ENCODE measurements at places on chromosomes 5 and 9.

GRCh38 chr9:134625361-134626068 is 16.1 kb upstream of the COL5A1 start:
- DNase-seq: peak; percentile 71

GRCh38 chr5:152016421-152016820 is 91.8 kb upstream of the GLRA1 start:
- no peak for DNase-seq

GRCh38 chr9:107033966-107034365 is 171.0 kb downstream of the ZNF462 start:
- no peak for DNase-seq

DNA sequence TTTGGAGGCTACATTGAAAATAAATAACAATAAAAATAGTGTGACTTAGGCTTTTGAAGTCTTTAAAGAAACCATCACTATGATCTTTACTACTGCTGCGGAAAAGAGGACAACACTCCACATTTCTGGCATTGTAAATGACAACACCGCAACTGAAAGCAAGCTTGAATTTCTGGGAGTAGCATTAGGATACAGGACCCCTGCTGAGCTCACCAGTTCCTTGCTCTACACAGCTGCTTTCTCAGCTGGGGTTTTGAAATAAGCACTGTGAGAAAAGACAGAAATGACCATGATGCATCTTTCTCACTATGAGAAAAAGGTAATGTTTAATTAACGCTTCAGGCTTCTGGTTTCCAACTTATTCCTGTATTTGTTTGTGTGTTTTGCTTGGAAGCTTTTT is 168.0 kb downstream of the TAF11L14 start:
- DNase-seq: no peak

DNA sequence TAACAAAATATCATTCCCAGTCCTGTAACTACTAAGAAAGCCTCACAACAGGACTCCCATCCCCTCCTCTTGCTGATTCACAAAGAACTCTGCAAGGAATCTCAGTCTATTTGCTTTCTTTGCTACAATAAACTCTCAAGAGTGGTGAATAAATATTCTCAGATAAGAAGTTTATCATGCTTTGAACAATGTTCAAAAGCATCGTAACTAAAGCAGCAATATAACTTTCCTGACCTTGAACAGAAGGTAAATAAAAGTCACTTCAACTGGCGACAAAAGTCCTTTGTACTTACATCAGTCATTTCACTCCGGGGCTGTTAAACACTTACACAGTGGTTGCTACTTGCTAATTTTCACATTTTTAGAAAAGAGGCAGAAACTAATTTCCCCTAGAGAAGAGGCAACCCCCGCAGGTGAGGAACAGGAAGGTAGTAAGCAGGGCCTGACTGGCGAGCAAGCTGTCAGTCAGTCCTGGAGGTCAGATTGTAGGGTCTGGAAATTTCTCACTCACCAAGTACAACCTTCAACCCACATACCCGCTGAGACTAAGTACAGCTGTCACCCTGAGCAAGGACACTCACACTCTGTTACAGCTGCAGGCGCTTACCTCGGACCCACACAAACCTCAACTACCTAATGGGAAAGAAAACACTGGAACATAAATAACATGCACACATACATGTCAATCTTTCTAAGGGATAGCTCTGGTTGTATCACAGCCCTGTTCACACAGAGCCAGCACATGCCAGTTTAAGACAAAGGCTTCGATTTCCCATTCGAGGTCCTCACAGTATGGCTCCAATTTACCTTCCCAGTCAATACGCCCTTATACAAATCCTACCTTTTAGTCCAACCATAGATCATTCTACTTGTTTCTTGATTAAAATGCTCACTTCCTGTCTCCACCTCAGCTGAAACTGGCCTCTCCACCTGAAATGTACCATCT is 104.6 kb upstream of the RETREG1 start:
- no peak for DNase-seq

GRCh38 chr5:98795243-98795642 is 21.8 kb downstream of the RGMB start:
- no peak for DNase-seq

- DNase-seq: peak; percentile 22
Observed at GRCh38 chr5:145118127-145118526, 717.0 kb downstream of the PRELID2 start.

DNA sequence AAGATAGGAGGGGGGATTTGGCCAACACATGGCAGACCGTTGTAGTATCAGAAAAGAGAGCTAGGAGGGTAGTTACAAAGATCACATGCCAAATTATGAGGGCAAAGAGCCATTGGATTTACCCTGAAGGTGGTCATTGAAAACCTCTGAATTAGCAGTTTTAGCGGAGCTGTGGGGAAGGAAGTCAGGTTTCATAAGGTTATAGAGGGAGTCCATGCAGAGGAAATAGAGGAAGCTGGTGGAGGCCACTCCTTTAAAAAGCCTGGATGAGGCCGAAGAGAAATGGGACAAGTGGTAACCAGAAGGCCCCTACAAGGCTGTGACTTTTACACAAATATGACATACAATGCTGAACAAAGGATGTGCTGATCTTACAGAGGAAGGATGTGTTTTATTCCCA is 13.2 kb downstream of the DOCK8 start:
- DNase-seq: peak; percentile 74

DNA sequence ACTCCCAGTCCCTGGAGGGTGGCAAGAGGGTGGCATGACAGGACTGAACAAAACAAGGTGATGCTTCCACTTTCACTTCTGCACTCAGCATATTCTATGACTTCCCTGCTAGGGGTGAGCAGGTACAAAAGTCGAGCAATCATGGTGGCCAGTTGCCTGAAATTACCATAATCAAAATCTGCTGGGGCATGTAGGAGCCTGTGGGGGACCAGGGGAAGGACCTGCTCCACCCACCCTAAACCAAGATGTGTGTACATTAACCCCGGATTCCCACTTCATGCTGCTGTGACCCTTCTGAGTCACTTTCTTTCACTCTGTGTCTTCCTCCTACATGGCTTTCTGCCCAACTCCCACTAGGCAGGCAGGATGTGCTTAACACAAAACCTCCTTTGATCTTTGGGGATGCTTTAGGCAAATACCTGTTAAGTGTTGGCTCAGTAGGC is 73.3 kb upstream of the PHF24 start:
- DNase-seq: no peak

DNA sequence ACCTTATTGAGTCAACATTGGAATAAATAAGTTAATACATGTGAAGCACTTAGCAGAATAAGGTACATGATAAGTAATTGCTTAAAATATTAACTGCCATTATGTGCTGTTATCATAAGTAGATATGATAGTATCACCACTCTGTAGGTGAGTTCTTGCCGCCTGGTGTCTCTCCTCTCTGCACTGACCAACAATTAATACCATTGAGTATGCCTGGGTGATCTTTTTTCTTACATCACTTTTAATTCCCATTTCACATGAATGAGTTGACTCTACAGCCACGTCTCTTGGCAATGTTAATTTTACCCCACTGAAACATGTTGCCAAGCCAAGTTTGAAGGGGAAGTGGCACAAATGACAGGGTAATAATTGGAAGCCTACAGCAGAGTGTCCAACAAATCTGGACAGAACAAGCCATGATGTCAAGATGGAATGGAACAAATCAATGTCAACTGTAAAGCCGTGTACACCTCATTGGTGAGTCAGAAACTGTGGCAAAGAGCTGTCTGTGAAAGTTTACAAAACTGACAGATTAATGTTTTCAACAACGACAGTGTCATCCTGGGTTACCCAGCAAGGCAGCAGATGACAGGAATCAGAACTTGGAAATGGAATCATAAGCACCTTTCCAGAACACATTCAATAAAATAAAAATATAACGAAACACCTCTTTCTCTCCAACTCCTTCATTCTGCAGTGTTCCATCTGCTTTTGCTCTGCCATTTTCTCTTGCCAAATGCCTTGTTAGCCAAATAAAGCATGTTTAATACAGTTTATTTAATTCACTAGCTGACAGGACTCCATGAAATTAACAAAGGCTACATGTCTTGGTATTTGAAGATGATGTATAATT is 330.9 kb downstream of the CTNND2 start:
- DNase-seq: no peak

DNA sequence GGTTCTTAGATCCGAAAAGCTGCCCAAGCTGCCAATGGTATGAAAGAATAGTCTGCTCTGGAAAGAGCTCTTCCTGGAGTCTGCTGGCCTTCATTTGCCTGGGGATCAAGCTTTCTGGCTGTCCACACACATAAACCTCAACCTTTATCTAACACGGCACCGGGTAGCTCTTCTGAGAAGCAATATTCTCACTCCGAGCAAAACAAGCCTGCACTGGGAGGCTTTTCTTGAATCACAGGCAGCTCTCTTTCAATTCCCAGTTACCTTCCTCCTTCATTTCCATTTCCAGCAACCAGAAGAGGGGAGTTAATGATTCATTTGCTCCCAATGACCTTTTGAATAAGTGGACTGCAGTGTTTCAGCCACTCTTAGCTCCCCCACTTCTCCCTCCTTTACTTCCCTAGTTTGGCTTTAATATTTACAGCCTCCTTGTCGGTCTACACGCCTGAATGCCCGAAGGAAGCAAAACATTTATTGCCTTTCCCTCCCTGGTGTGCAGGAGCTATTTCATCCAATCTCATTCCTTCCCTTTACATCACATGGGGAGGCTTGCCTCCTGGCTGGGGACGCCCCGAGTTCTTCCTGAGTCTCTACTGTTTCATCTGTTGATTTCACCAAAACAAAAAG is 187.1 kb downstream of the ARHGEF28 start:
- no peak for DNase-seq

- DNase-seq: peak; percentile 55
Observed at GRCh38 chr9:2230362-2230761, 215.2 kb downstream of the SMARCA2 start.

DNA sequence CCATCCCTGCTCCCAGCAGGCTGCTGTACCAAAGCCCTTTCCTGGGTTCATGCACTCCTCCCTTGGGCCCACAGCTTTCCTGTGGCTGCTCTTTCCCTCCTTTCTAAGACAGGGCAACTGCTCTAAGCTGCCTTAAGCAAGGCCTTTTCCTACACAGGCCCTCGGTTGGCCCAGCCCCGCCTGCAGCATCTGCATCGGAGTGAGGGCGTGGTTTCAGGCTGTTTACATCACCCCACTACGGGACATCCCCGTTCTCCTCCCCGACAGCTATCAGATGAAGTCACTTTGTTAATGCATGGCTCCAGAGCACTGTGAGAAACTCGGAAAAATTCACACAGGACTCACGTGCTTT is 3.4 kb downstream of the DPH7 start:
- DNase-seq: no peak

DNA sequence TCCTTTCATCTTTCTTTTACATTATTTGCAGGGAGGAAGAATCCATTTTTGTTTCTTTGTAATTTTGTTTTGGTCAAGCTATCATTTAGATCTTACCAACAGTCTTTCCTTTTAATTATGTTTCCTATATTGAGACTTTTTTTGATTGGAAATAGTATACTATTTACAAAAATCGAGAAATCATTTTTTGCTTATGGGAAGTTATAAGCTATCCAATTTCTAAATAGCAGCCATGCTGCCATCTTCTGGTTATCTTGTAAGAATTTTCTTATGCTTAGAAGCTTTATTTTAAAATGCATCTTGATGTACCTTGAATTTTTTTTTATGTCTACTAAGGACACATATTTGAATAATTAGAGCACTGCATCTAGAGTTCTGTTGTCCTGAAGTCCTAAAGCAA is 821.2 kb downstream of the PTPRD start:
- DNase-seq: no peak

- no peak for DNase-seq
Observed at GRCh38 chr5:86008704-86009103, 609.0 kb upstream of the COX7C start.

GRCh38 chr9:5843794-5844471 is 11.0 kb upstream of the ERMP1 start:
- no peak for DNase-seq

- DNase-seq: peak; percentile 97
Observed at GRCh38 chr5:119840175-119840574, 210.8 kb downstream of the FAM170A start.

- no peak for DNase-seq
Observed at GRCh38 chr9:127857278-127857677, 2.8 kb upstream of the ENG start.

DNA sequence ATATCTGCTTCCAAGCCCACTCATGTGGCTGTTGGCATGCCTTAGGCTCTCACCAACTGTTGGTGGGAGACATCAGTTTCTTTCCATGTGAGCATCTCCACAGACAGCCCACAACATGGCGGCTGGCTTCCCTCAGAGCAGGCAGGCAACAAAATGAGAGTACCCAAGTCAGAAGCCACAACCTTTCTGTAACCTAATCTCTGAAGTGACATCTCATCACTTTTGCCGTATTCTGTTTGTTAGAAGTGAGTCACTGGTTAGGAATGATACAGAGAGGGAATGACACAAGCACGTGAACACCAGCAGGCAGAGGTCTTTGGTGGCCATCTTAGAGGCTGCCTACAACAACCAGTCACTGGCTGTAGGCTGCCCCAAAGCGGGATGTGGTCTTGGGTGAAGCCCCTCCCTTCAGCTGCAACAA is 88.6 kb upstream of the RASGRF2 start:
- DNase-seq: no peak

DNA sequence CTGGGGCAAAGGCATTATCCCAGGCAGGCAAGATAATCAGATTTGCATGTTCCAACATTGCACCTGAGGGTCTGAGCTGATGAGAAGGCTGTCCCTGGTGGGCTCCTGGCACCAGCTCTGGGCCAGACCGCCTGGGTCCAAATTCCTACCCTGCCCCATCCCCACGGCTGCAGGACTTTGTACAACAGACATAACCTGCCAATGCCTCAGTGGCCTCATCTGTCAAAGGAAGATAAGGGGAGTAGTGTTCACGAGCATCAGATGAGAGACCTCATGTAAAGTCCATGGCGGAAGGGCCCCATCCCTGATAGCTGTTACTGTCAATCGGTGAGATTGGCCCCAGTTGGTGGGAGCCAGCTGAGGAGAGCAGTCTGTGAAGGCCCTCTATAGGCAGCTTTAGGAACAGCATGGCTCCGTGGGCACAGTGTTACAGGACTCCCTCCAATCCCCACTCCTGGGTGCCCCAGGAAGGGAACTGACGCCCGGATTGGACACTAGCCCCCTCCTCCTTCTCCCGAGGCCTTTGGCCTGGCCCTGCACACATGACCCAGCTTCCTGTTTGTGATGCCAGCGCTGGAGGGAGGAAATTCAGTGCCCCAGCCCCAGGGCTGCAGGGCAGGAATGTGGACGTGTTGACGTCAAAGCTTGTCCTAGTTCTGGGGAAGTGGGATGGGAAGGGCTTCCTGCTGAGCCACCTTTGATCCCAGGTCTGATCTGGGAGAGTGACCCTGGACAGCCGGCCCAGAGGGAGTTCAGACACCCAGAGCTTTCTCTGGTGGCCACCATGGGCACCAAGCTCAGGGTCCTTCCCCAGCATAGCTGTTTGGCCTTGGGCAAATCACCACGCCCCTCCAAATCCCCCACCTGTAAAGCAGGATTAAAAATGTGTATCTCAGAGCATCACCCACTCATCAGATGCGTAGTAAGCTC is 56.2 kb downstream of the DUSP1 start:
- DNase-seq: peak; percentile 55

GRCh38 chr9:16236311-16236710 is 634.2 kb downstream of the BNC2 start:
- no peak for DNase-seq

GRCh38 chr9:6781476-6781875 is 23.7 kb downstream of the KDM4C start:
- DNase-seq: no peak

- no peak for DNase-seq
Observed at GRCh38 chr5:13830536-13830935, 114.0 kb downstream of the DNAH5 start.
